ENCODE measurements at places on chromosomes 12 and 14.
A peak's percentile ranks its signal among the peaks of the same experiment; 100 is the strongest.

DNA sequence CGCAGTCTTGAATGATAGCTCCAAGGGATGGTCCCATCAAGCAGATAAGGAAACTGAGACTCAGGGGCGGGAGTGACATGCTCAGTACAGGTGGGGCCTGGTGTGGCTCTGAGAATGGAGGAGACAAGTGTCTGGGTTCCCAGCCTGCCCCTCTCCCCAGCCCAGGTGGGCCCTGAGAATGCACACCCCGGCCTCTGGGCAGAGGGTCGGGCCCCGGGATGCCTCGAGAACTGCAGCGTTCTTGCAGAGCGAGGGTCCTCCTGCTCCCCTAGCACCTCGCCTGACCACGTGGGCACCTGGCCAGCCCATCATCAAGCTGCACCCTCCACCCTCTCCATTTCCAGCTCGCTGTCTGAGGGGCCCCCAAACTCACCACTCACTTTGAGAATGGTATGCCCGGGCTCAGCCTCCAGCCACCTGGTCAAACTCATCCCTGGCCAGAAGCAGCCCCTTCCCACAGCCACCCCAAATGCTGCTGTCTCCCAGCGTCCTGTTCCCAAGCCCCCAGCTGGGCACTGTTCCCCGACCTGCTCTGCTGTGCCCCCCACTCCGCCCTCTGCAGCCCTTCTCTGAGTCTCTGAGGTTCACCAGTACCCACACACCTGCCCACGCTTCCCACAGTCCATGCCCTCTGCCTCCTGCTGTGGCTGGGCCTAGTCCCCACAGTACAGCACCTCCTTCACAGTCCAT lies 44.3 kb downstream of the CYP46A1 start:
- DNase-seq, result peak; percentile 24

GRCh38 chr12:70826156-70826555 lies 94.4 kb downstream of the PTPRR start:
- DNase-seq, result no peak

DNA sequence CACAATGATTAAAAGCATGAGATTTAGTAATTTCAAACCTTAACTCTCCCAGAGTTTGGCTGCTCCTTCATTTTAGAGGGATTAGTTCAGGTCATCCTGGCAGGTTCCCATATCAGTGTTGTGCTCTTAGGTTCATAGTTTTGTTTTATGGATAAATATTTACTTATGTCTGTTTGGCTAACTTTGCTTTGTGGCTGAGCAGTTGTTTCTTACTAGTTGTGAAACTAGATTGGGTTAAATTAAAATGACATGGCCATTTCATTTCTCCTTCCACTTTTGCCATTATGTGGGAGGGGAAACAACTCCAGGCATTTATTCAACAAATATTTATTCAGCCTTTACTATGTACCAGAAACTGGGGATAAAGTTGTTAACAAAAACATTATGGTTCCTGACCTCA lies 158.8 kb downstream of the TMTC3 start:
- DNase-seq, result no peak

- DNase-seq, result no peak
Measured at GRCh38 chr12:72432037-72432604, 160.0 kb downstream of the TRHDE start.

GRCh38 chr12:43336962-43337555 lies 214.9 kb downstream of the ADAMTS20 start:
- DNase-seq, result no peak

- DNase-seq, result no peak
Measured at GRCh38 chr12:6233121-6233971, 33.1 kb downstream of the CD9 start.

DNA sequence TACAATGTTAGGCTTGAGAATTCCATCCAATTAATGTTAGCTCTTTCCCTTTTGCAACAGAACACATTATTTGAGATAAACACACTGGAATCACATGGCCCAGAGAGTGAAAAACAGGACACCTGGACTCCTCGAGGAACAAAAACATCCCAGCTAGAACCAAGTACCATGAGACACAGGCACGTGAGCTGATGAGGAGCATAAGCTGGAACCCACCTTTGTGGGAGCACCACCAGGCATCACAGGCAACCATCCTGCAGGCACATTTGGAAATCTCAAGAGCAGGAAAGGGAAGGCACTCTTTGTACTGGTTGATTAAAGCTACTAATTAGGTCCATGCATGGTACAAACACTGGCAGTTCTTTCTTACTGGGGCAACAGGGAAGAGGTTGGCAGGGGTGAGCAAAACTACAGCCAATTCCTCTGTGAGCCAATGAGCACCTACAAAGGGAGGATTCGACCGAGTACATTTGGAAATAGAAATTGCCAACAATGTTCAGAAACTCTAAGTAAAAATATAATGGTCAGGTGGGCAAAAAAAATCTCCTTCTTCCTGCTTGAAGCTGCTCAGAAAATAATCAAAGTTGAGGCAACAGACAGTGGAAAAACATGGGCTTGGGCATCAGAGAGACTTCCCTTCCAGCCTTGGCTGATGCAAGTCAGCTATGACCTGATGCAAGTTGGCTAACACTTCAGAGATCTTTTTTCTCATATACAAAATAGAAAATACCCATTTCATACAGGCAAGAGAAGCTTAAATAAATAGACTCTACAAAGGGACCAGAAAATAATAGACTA lies 216.7 kb downstream of the NUAK1 start:
- DNase-seq, result no peak

- no peak for DNase-seq
Measured at GRCh38 chr12:19183121-19183838, 53.7 kb downstream of the PLEKHA5 start.

- no peak for DNase-seq
Measured at GRCh38 chr12:72297666-72298065, 25.5 kb downstream of the TRHDE start.

- DNase-seq, result no peak
Measured at GRCh38 chr14:90695997-90696660, 120.1 kb downstream of the TTC7B start.

GRCh38 chr12:52699960-52700359 lies 3.4 kb downstream of the KRT77 start:
- no peak for DNase-seq

DNA sequence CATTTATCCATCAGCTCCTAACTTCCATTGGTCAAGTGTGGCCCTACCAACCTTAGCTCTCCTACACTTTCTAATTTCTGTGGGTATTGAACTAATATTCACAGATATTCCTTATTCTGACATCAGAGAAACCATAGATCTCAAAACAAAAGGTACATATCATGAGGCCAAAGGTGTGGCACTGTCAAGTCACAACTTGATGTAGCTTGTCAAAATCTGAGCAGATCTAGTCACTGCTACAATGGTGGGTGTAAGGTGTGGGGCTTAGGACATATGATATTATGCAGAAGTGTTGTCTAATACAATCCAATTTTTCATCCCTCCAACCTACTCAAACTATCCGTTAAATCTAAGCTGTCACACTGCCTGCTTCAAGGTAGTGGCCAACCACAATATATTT lies 114.0 kb upstream of the FAR2 start:
- no peak for DNase-seq

- DNase-seq, result no peak
Measured at GRCh38 chr12:45557016-45557415, 172.5 kb upstream of the ARID2 start.

DNA sequence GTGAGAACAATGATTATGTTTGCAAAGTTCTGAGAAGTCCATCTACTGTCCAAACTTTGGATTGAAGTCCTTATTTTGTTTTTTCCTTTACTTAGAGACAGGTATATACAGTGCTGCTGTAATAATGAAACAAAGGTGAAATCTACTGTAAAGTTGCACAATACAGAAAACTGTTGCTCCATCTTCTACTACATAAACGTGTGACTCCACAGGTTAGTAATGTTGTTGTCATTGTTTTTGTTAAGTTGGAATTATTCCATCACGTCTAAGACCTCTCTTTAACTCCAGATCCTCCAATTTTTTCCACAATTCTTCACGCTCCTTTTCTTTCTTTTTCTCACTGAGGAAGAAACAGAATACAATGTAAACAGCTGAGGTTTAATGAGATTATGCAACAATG lies 57.0 kb upstream of the GPHB5 start:
- DNase-seq, result no peak

GRCh38 chr12:105167346-105167745 lies 59.8 kb downstream of the WASHC4 start:
- DNase-seq, result no peak

- DNase-seq, result peak; percentile 60
Measured at GRCh38 chr14:102517392-102518062, 8.0 kb upstream of the ANKRD9 start.

- DNase-seq, result peak; percentile 87
Measured at GRCh38 chr12:56020423-56021184, at the start of gene IKZF4. IKZF4 (plus strand) TSS chr12:56021043; CDS start chr12:56021494, 451 bp downstream.

DNA sequence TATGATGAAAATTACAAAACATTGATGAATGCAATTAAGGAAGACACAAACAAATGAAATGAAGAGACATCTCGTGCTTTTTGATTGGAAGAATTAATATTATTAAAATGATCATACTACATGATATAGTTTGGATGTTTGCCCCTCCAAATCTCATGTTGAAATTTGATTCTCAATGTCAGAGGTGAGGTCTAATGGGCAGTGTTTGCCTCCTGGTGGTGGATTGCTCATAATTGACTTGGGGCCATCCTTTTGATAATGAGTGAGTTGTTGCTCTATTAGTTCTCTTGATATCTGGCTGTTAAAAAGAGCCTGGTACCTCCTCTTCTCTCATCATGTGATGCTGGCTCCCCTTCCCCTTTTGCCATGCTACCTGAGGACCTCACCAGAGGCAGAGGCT lies 56.7 kb downstream of the CD163L1 start:
- DNase-seq, result no peak

DNA sequence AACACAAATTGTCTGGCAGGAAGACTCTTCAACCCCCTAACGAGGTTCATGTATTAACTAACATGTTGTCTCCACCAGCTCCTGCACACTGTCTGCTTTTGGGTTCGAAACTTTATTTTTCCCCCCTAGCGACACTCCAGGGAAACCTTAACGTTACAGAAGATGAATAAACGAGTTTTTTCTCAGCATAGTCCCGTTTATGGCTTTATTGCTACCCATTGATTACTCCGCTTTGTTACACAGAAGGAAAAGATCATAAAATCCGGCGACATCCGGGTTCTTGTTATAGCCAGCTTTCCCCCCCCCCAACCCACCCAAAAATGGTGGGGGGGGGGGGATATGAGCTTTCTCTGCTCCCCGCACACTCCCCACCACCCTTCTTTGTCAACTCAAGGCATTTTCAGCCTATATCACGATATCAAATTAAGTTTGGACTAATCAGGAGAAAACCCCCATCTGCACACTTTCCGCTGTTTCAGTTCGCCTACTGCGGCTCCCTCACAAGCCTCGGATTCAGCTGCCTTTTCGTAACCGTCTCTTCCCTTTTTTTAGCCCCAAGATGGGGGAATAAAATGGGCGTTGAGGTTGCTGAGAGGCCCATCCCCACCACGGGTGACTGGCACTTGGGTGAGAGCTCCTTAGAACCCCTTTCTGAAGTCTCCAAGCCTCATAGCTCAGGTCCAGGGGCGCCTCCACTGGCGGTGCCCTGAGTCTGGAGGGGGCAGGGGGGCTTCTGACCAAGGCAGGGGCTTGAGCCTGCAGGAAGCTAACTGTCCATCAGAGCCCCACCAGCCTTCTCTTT lies 1.4 kb upstream of the HOXC6 start:
- DNase-seq, result no peak

GRCh38 chr12:91326058-91327027 lies 143.7 kb upstream of the DCN start:
- DNase-seq, result peak; percentile 42

Data from H9 (cell line).